Kasumi-1 (cell line): ENCODE measurements at places on chromosomes 11 and 22.

- peak; percentile 26 for DNase-seq
These were observed 13.1 kb upstream of the E2F8 start for GRCh38 chr11:19253817-19254216.

- no peak for DNase-seq
These were observed 10.4 kb upstream of the OR10V1 start for GRCh38 chr11:59724066-59724465.

GRCh38 chr11:26150031-26150430, 181.9 kb upstream of the ANO3 start:
- no peak for DNase-seq

- DNase-seq, result no peak
These were observed 49.7 kb downstream of the CD82 start for GRCh38 chr11:44615041-44615755.

DNA sequence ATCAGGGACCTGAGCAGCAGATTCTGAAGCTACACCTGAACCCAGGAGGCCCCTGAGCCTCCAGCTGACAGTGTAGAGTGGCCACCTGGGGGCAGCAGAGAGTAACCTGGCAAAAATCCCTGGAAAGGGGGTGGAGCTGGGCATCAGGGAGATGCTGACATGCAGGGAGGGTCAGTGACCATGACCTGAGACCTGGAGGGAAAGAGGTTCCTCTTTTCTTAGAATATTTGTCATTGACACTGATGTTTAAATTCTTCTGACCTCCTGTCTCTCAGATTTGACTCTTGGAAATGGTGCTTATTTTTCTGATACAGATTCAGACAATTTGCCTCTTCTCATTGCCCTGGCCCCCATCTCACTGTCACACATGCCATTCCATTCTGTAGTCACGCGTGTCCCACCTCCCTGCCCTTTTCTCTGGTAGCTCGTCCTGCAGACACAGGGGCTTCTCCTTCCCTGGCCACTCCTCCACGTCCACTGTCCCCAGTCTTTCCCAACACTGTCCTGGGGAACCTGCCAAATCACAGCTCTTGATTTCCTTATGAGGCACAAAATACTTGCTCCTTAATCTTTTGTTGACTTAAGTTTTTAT, 117.2 kb upstream of the IGLL5 start:
- DNase-seq, result peak; percentile 4

GRCh38 chr22:40345815-40346184, 500 bp upstream of the ADSL start:
- DNase-seq, result peak; percentile 56

- DNase-seq, result no peak
These were observed 60.8 kb upstream of the CTSC start for GRCh38 chr11:88398372-88398771.

- DNase-seq, result no peak
These were observed 13.9 kb downstream of the TMA7B start for GRCh38 chr22:39974065-39974464.

DNA sequence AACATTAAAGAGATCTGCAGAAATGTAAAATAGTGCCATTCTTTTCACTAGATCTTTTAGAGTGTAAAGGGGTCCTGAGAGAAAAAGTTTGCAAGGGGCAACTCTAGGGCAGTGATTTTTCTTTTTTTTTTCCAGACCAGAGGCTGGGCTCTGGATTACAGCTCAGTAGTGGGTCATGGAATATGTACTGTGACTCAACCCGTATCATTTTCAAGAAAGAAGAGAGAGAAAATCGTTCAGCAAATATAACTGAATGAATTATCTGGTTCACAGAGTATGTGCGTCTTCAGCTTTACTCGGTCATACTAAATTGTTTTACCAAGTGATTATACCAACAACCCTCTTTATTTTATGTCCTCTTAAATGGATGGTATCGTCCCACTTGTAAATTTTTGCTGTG, 3.8 kb downstream of the CEP57 start:
- DNase-seq, result no peak

DNA sequence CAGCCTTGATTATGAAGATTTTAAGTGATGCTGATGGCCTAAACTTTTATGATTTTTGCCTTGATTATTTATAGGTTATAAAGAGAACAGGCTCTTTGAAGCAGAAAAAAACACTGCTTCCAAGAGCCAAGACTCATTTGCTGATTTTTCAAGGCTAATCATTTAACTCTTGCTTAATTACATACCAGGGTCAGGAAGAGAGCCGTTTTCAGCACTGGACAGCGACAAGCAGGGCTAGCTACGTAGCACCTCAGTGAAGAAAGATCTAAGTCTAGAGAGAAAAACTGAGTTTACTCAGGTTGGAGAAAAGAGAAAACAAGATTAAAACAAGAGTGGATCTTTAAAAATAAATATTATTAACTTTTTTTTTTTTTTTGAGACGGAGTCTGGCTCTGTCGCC, 615.4 kb upstream of the B3GAT1 start:
- peak; percentile 52 for DNase-seq

DNA sequence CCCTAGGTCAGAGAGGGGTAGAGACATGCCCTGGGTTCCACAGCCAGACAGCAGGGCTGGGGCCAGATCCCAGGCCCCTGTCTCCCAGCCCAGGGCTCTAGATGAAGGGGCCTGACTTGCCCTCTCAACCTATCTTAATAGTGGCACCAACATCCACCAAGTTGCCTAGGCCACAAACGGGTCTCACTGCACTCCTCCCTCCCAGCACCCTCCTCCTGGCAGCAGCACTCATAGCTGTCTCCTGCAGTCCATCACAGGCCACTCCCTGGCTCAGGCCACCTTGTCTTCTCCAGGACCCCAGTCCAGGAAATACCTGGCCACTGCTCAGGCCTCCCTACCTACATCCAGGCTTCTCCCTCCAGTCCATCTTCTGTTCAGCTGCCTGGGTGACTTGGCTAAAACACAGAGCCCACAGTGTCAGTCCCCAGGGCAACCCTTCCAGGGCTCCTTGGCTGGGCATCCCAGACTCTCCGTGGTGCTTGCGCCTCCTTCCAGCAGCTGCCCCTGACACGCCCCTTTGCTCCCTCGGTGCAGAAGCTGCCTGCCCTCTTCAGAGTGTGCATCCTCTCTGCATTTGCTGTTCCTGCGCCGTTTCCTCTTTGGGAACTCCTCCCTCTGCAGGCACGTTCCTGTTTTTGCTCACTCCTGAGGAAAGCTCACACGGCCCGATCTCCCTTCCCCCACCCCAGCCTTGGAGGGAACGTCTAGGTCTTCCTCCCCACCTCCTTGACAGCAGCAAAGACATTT, 40.5 kb downstream of the LRRC32 start:
- DNase-seq, result peak; percentile 95

- no peak for DNase-seq
These were observed 327.0 kb downstream of the ETS1 start for GRCh38 chr11:128260398-128260797.

GRCh38 chr22:39777716-39778454, 115.7 kb downstream of the ENTHD1 start:
- no peak for DNase-seq

DNA sequence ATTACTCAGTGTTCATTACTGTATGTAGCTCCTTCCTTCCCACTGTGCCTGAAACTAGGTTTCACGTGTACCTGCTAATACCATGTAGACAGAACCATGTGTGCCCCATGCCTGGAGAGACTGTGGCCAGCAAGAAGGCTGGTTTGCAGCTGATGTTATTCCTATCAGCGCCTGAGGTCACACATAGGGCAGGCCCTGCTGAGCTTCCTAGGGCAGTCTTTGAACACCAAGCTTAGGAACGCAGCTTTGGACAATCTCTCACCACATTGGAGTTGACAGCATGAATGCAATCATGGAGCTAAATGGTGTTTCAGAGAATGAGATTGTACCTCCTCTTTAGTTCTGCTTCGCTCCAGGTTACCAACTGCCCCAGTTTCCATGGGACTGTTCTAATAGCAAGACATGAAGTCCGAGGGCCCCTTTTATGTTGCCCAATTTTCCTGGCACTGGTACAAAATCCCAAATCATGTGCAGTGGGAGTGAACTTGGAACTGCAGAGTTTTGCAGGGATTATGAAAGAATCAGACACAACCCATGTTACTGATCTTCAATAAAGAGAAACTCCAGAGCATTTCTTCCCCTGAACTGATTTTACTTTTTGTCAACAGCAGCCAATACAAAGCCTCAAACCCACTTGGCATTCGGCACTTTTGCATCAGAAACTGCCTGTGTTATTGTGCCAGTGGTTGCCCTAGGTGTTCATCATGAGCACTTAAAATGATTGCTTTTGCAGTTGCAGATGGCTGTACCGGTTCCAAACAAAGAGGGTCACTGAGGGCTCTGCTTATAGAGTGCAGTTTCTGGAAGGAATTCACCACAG, 154.2 kb upstream of the TTC12 start:
- DNase-seq, result no peak

- DNase-seq, result no peak
These were observed 138.8 kb upstream of the SOX6 start for GRCh38 chr11:16494918-16495691.

GRCh38 chr11:66641834-66642233, 3.3 kb downstream of the RBM4 start:
- no peak for DNase-seq

DNA sequence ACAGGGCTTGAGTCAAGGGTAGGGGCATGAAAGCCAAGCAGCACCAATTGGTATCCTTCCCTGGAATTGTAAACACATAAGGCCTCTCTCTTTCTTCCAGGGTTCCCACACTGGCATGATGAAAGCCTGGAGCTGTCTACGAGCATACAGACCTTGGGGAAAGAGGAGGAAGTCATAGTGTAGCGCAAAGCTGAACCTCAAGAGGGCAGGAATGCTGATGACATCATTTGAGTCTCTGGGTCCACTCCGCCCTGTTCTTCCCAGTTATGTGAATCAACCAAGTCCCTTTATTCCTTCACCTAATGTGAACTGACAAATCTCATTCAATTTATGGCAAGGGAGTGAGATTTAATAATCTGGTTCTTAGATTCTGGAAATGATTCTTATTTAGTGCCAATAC, 266.4 kb upstream of the NCAM1 start:
- DNase-seq, result no peak

DNA sequence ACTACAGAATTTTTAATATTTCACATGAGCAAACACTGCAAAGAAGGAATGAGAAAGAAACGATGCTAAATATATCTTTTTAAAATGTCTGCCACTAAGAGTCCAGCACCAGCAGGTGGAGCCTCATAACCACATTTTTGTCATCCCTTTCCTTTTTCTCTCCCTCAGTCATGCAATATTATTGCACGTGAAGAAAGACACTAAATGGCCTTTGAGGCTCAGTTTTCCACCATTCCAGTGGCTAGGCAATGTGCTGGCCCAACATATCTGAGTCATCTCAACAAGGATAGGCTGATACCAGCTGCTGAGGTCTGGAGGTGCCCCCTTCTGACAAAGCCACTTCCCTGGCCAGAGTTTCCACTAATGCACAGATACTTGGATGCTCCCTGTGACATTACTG, 1.8 kb downstream of the ALKBH8 start:
- DNase-seq, result peak; percentile 46

DNA sequence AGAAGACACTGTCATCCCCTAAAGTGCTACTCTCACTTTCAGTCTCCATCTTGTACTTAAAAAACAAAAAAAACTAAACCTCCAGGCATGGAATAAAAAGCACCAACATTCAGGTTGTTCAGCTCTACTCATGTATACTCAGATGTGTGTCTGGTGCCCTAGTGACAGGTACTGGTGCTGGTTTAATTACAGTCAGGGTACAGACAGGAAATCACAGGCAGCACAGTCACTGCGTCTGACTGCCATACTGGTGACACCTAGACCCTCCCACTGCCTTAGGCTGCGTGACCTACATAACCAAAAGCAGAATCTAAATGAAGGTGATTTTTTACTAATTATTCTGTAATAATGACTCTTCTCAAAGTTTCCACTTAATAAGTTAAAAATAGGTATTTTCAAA, at the start of gene ARHGAP32:
Gene ARHGAP32 (minus strand): TSS at position 176 of the 400 bp plus-strand sequence. CDS start 127 bp downstream, at position 49.
- DNase-seq, result no peak

DNA sequence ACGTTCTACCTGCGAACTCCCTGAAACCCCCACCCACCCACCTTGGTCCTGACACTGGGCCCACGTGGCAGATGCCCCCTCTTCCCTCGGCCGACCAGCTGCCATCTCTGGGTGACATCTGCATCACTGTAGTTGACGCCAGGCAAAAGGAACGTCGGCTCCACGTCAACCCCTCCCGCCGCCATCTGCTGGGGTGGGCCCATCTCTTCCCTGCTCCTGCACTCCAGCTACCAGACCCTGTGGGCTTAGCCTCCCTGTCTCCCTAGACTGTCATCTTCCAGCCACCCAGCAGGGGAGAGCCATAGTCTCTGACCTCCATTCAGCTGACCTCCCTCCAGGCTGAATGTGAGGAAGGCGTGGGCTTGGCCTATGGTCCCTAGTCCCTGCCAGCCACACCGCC, 21.4 kb downstream of the CHID1 start:
- DNase-seq, result no peak

- no peak for DNase-seq
These were observed 34.6 kb downstream of the IFT27 start for GRCh38 chr22:36741204-36741793.

GRCh38 chr11:71284525-71285092, 32.2 kb upstream of the SHANK2 start:
- DNase-seq, result no peak

DNA sequence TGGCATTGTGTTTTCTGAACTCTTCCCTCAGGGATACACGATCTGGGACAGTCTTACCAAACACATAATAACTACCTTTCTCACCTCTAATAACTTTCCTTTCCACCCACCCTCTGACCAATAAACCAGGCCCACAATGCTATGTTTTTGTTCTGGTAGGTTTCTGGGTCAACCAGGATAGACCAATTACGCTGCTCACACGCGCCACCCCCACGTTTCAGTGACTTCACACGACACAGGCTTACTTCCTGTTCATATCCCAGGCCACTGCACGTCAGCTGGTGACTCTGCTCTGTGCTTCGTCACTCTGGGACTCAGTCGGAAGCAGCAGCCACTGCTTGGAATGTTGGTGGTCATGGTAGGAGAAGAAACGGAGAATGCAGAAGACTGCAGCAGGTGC, 2.5 kb downstream of the KRTAP5-4 start:
- DNase-seq, result no peak

GRCh38 chr11:18548001-18548400, 21.3 kb upstream of the TSG101 start:
- no peak for DNase-seq

GRCh38 chr11:13249992-13250391, 27.6 kb upstream of the BMAL1 start:
- DNase-seq, result no peak

- peak; percentile 82 for DNase-seq
These were observed 15.7 kb upstream of the IL10RA start for GRCh38 chr11:117970400-117971024.

- DNase-seq, result no peak
These were observed 53.2 kb downstream of the GRIK4 start for GRCh38 chr11:120564573-120565311.

GRCh38 chr22:24564376-24565058, 8.7 kb downstream of the SNRPD3 start:
- DNase-seq, result no peak

GRCh38 chr11:116813781-116814471, 9.2 kb downstream of the APOA4 start:
- no peak for DNase-seq

GRCh38 chr11:73204711-73205121, 13.4 kb upstream of the P2RY2 start:
- DNase-seq, result peak; percentile 83

- DNase-seq, result no peak
These were observed 227.9 kb downstream of the BLID start for GRCh38 chr11:121887976-121888557.
